ENCODE measurements at places on chromosomes 1 and 21. TPM values are rescaled to one million over a fixed set of nuclear protein-coding genes. Genes with fewer than 3 reads are reported as not detected.

The TMEM82 gene
- not detected for total RNA-seq

- no peak overlapping the region for H3K4me3 ChIP-seq
- H3K4me1 ChIP-seq = no peaks in the 10 kb centered on the region
- peaks cover 18% of the 10 kb centered on the region for H3K27me3 ChIP-seq
- DNase-seq = no peak
- H3K36me3 ChIP-seq = no peaks in the 10 kb centered on the region
- no peak overlapping the region for H3K27ac ChIP-seq
Observed at GRCh38 chr21:45139473-45139872, 65.1 kb downstream of the ADARB1 start.

DNA sequence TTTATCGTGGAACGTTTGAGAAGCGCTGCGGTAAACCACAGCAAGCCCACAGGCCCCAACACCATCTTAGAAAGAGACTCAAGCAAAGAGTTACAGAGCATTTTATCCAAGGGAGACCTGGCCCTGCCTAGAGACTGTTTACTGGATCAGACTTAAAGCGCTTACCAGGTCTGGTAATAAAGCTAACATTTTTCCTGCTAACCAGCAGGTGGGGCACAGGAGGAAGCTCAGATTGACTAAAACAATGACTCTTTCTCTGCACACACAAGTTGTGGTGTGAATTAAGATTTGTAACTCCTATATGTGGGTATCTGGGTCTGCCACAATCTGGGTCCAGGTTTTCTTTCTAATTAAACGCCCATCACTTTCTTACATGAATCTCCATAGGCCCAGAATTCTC is 136.5 kb upstream of the ETS2 start:
- DNase-seq = peak; percentile 15
- no peaks in the 10 kb centered on the region for H3K4me1 ChIP-seq
- H3K27me3 ChIP-seq = peaks cover 45% of the 10 kb centered on the region
- no peak overlapping the region for H3K4me3 ChIP-seq

- no peaks in the 10 kb centered on the region for H3K36me3 ChIP-seq
- H3K4me3 ChIP-seq = no peak overlapping the region
- H3K27me3 ChIP-seq = no peaks in the 10 kb centered on the region
- no peak for DNase-seq
- peak overlapping the region; percentile 17 for H3K27ac ChIP-seq
- H3K4me1 ChIP-seq = peaks cover 41% of the 10 kb centered on the region
Observed at GRCh38 chr21:35511696-35512162, 462.6 kb upstream of the RUNX1 start.

GRCh38 chr1:74818661-74819456 is 85.9 kb downstream of the TYW3 start:
- H3K4me3 ChIP-seq = no peak overlapping the region
- no peak for DNase-seq
- no peaks in the 10 kb centered on the region for H3K4me1 ChIP-seq

- H3K4me1 ChIP-seq = no peaks in the 10 kb centered on the region
- DNase-seq = no peak
- H3K27ac ChIP-seq = no peak overlapping the region
- H3K4me3 ChIP-seq = no peak overlapping the region
- H3K27me3 ChIP-seq = no peaks in the 10 kb centered on the region
Observed at GRCh38 chr21:24223624-24224023, 1383.7 kb downstream of the MRPL39 start.

GRCh38 chr1:221440658-221441057 is 301.2 kb downstream of the DUSP10 start:
- H3K27me3 ChIP-seq = no peaks in the 10 kb centered on the region
- peak overlapping the region; percentile 32 for H3K4me3 ChIP-seq
- peak; percentile 28 for DNase-seq
- peak overlapping the region; percentile 89 for H3K27ac ChIP-seq
- H3K36me3 ChIP-seq = peaks cover 6% of the 10 kb centered on the region
